ENCODE measurements at places on chromosomes 13 and 19. TPM values are rescaled to one million over a fixed set of nuclear protein-coding genes. Genes with fewer than 3 reads are reported as not detected.

Gene GRIN3B
- not detected for total RNA-seq

Gene PLPPR3
- total RNA-seq = not detected

DNA sequence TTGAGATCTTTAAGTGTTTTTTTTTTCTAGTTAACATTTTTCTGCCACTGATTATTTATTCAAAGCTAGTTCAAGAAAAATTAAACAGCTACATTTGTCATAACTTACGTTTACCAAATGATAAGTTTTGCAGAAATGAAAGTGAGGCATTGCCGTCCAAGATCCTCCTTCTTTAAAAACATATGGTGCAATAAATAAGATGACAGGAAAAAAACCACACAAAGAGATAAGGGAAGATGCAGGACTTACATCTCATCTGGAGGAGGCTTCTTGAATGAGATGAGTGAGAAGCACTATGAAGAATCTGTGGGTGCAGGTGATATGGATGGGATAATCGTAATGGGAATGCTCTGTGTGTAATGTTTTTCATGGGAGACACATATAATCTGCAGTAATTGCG is 12.4 kb downstream of the TNFSF13B start:
- H3K27me3 ChIP-seq = no peaks in the 10 kb centered on the region
- H3K36me3 ChIP-seq = no peaks in the 10 kb centered on the region
- no peak overlapping the region for H3K27ac ChIP-seq
- no peak overlapping the region for H3K4me3 ChIP-seq
- no peaks in the 10 kb centered on the region for H3K4me1 ChIP-seq

GRCh38 chr19:947707-948539 is 22.1 kb downstream of the ARID3A start:
- H3K4me1 ChIP-seq = peaks cover 28% of the 10 kb centered on the region
- no peak overlapping the region for H3K4me3 ChIP-seq
- DNase-seq = no peak
- H3K36me3 ChIP-seq = no peaks in the 10 kb centered on the region

- H3K4me3 ChIP-seq = no peak overlapping the region
- H3K27ac ChIP-seq = no peak overlapping the region
- no peaks in the 10 kb centered on the region for H3K27me3 ChIP-seq
These were observed 126.0 kb downstream of the FOXO1 start for GRCh38 chr13:40540328-40541044.

GRCh38 chr13:37144661-37145060 is 39.2 kb upstream of the CSNK1A1L start:
- no peaks in the 10 kb centered on the region for H3K36me3 ChIP-seq
- no peak overlapping the region for H3K4me3 ChIP-seq
- no peaks in the 10 kb centered on the region for H3K4me1 ChIP-seq
- no peak overlapping the region for H3K27ac ChIP-seq
- DNase-seq = no peak
- no peaks in the 10 kb centered on the region for H3K27me3 ChIP-seq

DNA sequence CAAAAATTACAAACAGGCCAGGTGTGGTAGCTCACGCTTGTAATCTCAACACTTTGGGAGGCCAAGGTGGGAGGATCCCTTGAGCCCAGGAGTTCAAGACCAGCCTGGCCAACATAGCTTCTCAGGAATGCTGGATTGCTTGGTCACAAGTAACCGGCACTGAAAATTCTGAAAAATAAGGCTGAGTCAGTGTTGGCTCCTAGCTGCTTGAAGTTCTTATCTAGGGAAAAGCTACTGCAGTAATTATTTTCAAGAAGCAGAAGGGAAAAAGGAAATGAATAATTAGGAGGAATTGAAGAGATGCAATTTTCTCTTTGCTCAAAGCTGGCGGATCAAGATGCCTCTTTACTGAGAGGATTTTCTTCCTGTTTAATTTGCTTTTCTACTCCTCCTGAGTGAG is 75.0 kb upstream of the GTF3A start:
- H3K27ac ChIP-seq = no peak overlapping the region
- H3K4me3 ChIP-seq = no peak overlapping the region
- no peaks in the 10 kb centered on the region for H3K4me1 ChIP-seq
- no peak for DNase-seq

GRCh38 chr13:111228262-111229144 is 91.9 kb upstream of the TEX29 start:
- peaks cover 5% of the 10 kb centered on the region for H3K36me3 ChIP-seq
- no peaks in the 10 kb centered on the region for H3K27me3 ChIP-seq
- H3K4me3 ChIP-seq = no peak overlapping the region

GRCh38 chr13:101931186-101931585 is 470.7 kb downstream of the FGF14 start:
- H3K27me3 ChIP-seq = no peaks in the 10 kb centered on the region
- DNase-seq = no peak
- no peaks in the 10 kb centered on the region for H3K4me1 ChIP-seq
- no peak overlapping the region for H3K27ac ChIP-seq
- no peak overlapping the region for H3K4me3 ChIP-seq

Measured in natural killer cell (primary cell).